ENCODE measurements at places on chromosomes 4 and X.
A peak's percentile ranks its signal among the peaks of the same experiment; 100 is the strongest.

GRCh38 chrX:39162322-39162735 is 361.1 kb downstream of the MID1IP1 start:
- DNase-seq, result peak; percentile 10

GRCh38 chrX:98795636-98796035 is 1614.4 kb downstream of the PCDH19 start:
- peak; percentile 3 for DNase-seq

DNA sequence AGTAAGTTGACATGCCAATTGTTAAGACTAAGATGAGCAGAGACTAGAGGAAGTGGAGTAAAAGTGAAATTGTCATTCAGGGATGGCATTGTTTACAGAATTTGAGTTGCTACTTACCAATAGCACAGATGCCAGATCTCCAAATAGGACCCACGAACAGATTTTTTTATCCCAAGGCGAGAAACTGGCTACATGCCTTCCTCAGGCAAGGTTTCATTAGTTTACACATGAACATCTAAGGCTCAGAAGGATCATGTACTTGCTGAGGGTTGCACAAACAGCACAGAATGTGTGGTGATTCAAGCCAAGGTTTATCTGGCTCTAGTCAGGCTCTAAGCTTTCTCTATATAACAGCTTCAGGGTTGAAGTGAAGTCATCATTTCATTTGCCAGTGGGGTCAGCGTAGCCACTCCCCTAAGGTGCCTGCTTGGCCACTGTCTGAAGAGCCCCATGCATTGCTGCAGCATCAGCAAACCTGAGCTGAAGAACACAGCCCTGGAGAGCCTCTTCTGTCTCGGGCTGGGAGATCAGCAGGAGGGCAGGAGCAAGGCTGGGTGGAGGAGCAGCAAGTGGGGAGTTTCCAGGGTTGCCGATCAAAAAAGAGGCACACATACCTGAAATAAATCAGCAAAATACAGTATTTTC is 193.0 kb upstream of the LCORL start:
- no peak for DNase-seq

- no peak for DNase-seq
Measured at GRCh38 chr4:167930166-167930565, 162.2 kb upstream of the ANXA10 start.

- no peak for DNase-seq
Measured at GRCh38 chr4:16672421-16672820, 226.0 kb downstream of the LDB2 start.

DNA sequence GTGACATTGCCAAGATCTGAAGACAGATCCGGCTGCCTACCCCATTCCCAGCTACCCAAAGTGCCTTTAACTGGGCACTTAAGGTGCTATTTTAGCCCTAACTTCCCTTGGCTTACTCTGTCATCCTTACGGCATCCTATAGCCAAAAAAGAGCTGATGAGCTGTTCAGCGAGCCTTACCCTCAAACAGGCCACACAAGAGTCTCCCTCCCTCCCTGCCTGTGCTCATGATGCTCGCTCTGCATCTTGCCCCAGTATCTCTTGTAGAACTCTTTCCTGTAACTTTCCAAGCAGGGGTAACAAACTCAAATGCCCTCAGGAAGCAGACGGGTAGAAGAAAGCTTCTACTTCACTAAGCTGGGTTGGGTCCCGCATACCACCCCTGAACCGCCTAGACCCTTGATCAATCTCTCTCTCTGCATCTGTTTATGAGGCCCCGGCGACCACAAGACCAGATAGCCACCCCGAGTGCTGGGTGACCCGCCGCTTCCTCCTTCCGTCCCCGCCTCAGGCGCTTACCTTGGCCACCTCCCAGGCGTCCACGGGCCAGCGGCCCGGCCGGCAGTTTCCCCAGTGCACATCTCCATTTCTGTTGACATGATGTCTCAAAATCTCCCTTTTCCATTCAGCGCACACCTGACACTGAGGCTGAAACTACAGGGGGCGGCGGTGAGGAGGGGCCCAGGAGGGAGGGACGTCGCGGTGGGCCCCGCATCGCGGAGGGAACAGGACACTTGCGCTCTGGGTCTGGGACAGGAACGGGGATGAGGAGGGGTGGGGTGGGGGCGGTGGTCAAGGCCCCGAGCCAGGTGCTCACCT is 663 bp downstream of the CXorf38 start:
- DNase-seq, result peak; percentile 2

DNA sequence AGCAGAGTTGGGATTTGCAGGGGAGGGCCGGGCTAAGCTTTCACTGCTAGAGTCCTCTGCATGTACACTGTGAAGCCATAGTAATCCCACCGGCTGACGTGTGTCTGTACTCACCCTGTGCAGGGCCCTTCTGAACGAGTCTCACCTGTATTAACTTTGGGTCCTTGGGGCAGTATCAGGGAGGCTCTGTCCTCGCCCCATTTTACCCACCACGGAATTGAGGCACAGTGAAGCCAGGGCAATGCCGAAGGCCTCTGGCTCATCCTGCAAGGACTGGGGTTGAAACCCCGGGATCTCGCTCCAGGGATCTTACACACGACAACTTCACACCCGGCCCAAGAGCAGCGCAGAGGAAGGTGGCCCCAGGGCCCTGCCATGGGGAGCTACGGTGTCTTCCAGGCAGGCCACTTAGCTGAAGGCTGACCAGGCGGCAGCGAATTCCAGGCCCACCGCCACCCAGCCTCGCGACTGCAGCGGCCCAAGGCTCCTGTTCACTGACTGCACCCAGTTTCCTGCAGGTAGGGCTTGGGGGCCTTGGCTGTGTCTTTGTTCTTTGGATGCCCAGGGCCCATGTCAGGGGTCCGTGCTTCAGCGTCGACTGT is 75.5 kb upstream of the ADRA2C start:
- DNase-seq, result no peak

DNA sequence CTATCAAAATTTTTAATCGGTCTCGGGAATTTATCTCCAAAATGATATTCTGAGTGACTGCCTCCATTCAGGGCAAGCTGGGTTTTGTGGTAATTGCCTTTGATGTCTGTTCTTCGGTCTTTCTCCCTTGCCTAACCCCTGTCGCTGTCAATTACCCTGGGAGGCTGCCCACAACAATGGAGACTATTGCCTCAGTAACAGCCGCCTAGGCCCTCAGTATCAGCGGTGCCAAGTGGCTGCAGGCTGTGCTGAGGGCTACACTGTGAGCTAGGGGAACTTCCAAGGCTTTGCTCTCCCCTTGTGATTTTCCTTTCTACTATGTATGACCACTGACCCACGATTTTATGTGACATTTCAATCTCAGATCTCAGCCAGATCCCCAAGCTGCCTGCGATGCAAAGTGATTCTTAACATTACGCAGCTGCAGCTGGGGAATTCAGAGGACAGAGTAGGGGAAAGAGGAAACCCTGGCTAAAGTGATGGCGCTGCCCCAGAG is 36.3 kb upstream of the REST start:
- peak; percentile 64 for DNase-seq

GRCh38 chrX:149831473-149831872 is 49.5 kb upstream of the MAGEA8 start:
- DNase-seq, result no peak

- DNase-seq, result no peak
Measured at GRCh38 chr4:11232015-11232414, 196.7 kb downstream of the HS3ST1 start.

- DNase-seq, result no peak
Measured at GRCh38 chrX:154727418-154727817, 23.5 kb downstream of the GAB3 start.

GRCh38 chr4:87872028-87872427 is 39.3 kb downstream of the MEPE start:
- DNase-seq, result no peak

DNA sequence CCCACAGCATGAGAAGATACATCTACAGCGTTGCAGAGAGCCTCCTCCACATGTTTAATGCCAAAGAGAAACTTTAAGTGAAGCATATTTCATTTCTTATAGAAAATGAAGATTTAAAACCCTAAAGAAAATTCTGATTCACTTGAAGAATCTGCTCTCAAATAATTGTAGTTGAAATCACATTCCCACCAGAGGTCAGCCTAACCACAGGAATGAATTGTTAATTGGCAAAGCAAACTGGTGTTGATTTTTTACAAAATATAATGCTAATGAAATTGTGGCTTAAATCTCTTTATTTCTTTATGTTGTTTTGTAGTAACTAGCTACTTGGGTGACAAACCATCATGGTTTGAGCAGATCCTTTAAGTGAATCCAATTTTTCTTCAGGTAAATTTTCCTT is 31.1 kb upstream of the WDR17 start:
- DNase-seq, result peak; percentile 78

DNA sequence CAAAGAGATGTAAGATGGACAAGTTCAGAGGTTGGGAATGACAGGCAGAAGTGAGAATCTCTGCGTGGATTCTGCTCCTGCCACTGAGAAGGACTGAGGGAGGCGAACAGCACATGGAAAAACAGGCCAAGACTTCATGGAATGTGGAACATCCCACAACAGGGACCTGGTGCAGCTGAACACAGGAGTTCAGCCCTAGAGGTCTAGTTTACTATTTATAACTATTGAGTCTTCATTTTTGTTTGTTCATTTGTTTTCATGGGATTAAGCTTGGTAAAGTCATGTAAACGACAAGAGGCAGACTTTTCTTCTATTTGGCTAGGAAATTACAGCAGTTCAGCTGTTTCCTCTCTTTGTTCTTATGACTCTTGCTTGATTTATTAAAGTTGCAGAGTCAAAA is 234.5 kb downstream of the MAML3 start:
- no peak for DNase-seq

GRCh38 chrX:24410514-24411189 is 50.2 kb downstream of the SUPT20HL1 start:
- no peak for DNase-seq

DNA sequence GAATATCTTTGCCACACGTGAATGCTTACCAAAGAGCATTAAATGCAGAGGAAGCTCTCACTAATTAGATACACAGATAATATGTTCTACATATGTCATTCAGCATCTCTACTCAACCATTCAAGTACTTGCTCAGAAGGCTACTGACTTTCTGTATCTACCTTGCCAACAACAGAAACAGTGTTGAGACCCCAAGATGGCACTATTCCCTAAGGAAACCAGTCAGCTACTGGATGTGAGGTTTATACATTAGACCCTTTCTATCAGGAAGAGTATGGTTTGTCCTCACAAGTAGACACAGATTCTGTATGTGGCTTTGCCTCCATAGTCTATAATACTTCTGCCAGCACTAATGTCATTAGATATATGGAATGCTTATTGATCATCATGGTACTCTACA is 443.9 kb upstream of the INTU start:
- DNase-seq, result no peak

- no peak for DNase-seq
Measured at GRCh38 chr4:7771541-7772507, 167.8 kb downstream of the AFAP1 start.

- DNase-seq, result no peak
Measured at GRCh38 chr4:110268352-110268751, 69.9 kb upstream of the ELOVL6 start.

Data from Ammon's horn (tissue), 1 donor.